ENCODE measurements at places on chromosomes 4 and X. TPM values are rescaled to one million over a fixed set of nuclear protein-coding genes. Genes with fewer than 3 reads are reported as not detected.

DNA sequence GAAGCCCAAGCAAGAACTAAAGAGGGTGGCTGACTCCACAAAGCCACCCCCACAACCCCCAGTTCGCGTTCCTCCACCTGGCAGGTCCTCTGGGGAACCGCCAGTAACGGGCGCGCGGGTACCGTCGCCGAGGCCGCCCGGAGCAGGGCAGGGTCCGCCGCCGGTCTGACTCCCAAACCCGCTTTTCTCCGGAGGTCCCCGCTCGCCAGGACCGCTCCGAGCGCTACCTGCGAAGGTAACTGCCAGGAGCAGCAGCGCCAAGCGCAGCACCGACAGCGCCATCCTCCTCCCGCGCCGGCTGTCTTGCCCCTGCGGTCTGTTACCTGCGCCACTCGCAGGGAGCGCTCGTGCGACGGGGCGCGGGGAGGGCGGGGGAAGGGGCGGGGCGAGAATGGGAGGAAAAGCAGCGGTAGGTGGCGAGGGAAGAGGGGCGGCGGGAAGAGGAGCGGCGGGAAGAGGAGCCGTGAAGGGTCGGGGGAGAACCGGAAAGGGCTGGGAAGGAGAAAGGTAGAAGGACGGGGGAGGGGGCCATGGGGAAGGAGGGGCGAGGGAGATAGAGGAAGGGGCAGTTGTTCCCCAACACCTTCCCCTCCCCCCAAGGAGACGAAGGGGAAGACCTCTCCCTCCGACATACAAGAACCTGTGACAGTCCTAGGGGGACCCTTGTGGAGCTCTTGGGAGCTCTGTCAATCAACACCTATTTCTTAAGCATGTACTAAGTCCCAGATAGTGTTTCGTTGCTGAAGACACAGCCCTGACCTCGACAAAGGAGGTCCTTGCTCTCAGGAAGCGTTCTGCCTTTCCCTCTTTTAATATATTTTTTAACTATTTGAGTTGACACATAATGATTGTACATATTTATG, at the start of gene SPINK2:
SPINK2 (minus strand) TSS at position 321 of the 863 bp plus-strand sequence; CDS start at position 282, 39 bp downstream.
- DNase-seq: no peak

GRCh38 chrX:24148535-24149350, 786 bp upstream of the ZFX start:
- DNase-seq: peak; percentile 57

DNA sequence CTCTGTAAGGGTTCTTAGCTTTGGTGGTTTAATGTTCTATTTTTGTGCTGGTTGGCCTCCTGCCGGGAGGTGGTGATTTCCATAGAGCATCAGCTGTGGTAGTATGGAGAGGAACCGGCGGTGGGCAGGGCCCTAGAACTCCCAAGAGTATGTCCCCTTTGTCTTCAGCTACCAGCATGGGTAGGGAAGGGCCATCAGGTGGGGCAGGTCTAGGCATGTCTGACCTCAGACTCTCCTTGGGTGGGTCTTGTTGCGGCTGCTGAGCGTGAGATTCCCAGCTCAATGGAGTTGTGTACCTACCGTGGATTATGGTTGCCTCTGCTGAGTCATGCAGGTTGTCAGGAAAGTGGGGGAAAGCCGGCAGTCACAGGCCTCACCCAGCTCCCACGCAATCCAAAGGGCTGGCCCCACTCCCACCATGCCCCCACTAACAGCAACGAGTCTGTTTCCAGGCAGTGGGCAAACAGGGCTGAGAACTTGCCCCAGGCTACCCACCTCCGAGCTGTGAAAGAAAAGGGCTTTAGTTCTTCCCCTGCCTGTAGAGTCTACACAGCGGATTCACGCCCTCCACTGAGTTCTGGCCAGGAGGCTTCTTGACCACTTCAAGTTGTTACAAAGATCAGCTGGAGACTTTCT, 235.9 kb downstream of the RPA4 start:
- no peak for DNase-seq

GRCh38 chr4:1077711-1078477, 35.5 kb downstream of the RNF212 start:
- no peak for DNase-seq

GRCh38 chrX:112163906-112164305, 81.3 kb upstream of the TRPC5 start:
- peak; percentile 75 for DNase-seq

- no peak for DNase-seq
These were observed 57.3 kb upstream of the PRSS12 start for GRCh38 chr4:118410138-118410537.

DNA sequence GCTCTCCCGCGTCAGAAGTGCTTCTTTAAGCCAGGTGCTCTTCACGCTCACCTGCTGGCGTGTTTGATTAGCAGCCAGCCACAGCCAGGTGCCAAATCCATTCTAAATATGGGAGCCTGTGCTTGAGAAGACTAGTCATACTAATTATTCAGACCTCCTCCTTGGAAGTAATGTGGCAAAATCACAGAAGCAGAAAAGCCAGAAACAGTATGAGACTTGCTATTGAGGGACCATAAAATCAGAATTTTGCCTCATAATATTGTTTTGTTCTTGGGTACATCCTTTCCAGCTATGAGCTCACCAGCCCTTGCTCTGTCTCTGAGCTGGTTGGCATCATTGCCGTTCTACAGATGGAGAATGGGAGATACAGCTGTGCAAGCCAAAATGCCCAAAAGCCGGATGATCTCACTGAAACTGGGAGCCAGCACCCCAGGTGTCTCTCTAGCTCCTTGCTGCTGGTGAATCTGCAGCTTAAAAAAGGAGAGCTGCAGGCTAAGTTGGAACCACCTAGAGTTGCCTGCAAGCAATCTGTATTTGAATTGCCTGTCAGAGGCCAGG, 205.4 kb downstream of the SHROOM3 start:
- DNase-seq: no peak

- DNase-seq: no peak
These were observed 1724.5 kb downstream of the C4orf33 start for GRCh38 chr4:130820448-130820847.

GRCh38 chr4:150070464-150071170, 7.6 kb upstream of the DCLK2 start:
- DNase-seq: no peak

GRCh38 chrX:22520128-22520828, 247.6 kb downstream of the CBLL2 start:
- peak; percentile 31 for DNase-seq

DNA sequence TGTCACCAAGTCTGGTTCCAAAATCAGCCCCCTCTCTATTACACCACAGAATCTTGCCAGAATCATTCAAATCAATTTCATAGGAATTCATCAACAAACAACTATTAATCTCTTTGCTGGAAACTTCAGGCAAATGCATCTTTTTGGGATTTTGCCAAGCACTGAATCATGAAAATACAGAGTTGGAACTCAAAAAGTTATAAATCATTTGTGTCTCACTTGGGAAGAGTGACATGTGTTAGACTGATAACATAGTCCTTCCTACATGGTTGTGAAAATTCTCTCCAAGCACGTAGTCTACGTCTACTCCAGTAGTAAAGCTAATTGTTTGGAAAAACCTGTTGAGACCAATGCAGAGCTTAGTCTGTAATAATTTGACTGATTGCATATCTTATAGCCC, 19.0 kb downstream of the CXCL8 start:
- DNase-seq: no peak

DNA sequence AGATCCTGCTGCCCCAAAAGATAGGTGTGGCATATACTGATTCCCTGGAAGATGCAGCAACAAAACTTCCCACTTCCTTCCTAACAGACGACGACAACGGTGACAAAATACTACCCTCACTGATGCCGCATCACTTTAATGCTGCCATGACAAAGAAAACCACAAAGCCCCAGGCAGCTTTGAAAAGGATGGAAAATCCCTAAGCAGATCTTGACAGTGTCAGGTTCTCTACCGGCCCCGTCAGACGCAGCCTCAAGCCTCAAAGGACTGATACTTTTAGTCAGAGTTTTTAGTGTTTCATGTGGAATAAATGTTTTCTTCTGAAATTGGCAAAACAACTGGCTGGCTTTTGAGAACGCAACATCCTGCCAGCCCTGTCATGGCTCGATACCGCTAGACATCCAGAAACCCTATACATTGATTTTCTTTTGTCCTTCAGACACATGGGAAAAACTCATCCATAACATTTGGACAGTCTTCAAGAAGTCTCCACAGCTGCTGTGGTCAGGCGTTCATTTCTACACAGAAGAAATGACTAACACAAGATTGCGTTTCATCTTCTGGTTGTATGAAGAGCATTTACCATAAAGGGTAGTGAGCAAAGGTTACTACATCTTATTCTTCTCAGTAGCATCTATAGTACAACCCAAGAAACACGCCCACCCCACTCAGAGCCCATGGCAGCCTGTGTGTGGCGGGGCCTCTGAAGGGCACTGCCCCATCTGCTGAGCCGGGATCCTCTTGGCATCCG, 60.1 kb downstream of the GATB start:
- no peak for DNase-seq

- DNase-seq: no peak
These were observed 31.4 kb upstream of the FHL1 start for GRCh38 chrX:136115904-136116297.

Gene DCAF4L1
- total RNA-seq: not detected

DNA sequence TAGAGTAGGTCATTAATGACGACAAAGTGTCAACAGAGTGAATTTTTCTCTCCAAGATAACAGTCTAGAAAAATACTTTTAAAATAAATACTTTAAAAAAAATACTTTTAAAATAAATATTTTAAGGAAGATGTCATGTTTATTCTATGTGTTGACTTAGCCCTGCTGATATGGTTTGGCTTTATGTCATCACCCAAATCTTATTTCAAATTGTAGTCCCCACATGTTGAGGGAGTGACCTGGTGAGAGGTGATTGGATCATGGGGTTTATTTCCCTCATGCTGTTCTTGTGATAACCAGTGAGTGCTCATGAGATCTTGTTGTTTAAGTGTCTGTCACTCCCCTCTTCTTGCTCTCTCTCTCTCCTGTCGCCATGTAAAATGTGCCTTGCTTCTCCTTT, 754.9 kb upstream of the SLIT2 start:
- DNase-seq: no peak

GRCh38 chrX:18719852-18720251, 12.4 kb downstream of the PPEF1 start:
- no peak for DNase-seq

- no peak for DNase-seq
These were observed 43.1 kb downstream of the RAPGEF2 start for GRCh38 chr4:159145992-159146330.

DNA sequence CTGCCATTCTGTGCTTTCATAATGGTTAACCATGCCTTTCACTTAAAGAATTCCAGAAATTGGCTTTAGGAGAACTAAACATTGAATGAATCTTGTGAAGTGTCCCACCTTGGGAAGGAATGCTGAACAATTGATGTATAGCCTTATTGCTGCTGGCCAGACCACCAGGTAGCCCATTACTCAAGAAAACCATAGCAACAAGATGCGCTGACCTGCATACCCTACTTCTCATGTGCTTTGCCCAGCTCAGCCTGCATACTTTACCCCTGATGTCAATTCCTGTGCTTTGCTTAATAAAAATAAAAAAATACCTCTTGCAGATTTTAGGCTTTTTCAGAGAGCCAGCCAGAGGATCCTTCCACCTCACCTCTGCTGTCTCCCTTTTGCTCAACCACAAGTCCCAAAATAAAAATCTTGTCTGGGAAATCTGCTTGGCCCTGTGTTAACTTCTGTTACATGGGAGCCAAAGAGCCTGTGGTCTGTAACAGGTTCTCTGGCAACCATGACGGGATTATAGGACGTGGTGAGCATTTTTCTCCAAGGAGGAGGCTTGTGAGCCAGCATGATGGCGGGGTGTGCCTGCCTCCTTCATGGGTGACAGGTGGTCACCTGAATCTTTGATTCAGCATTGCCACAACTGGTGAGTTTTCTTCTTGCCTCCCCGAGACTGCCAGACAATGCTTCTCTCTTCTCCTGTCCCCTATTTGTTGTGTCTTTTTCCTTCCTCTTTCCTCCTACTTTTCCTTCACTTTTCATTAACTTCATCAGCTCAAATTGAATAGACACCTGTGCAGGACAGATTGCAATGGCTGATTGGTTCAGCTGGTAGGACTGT, 106.8 kb downstream of the ARSJ start:
- DNase-seq: peak; percentile 7

- DNase-seq: no peak
These were observed 98.9 kb upstream of the NPFFR2 start for GRCh38 chr4:71932941-71933340.

GRCh38 chrX:107716118-107716684, 59.4 kb downstream of the TSC22D3 start:
- DNase-seq: peak; percentile 39

Gene PPARGC1A
- 3.6 TPM for total RNA-seq

Gene PIN4
- total RNA-seq: 56.9 TPM

GRCh38 chr4:185470501-185471195, 885 bp downstream of the CCDC110 start:
- peak; percentile 10 for DNase-seq

GRCh38 chr4:74030285-74030684, 8.2 kb downstream of the CXCL3 start:
- DNase-seq: no peak

Gene S100G
- total RNA-seq: not detected

- DNase-seq: peak; percentile 53
These were observed 69.2 kb downstream of the PLS3 start for GRCh38 chrX:115630204-115630603.

- DNase-seq: peak; percentile 43
These were observed 153.6 kb downstream of the SOWAHB start for GRCh38 chr4:76744241-76744921.

Gene BRS3
- total RNA-seq: not detected

- DNase-seq: no peak
These were observed 91.5 kb upstream of the DHX15 start for GRCh38 chr4:24675721-24676389.

GRCh38 chr4:124610211-124610610, 102.3 kb downstream of the ANKRD50 start:
- DNase-seq: no peak

DNA sequence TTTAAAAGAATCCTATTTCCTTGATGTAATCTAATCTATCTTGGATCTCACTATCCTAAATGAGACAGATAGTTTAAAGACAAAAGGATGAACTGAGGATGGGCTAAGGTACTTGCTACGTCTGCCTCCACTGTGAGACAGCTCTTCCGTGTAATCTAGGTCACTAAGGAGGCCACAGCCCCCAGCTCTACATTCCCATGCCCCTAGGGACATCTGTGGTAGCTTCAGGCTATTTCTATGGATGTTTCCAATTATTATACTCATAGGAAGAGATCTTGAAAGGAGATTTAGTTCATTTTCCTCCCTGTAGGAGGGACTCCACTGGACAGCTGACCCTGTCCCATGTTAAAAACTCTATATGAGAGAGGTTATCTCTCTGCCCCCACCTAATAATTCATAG, 140.8 kb upstream of the TRPC5 start:
- no peak for DNase-seq

Gene TRIM61
- total RNA-seq: not detected

- no peak for DNase-seq
These were observed 104.0 kb upstream of the BMP2K start for GRCh38 chr4:78671903-78672815.

Gene CXCL6
- total RNA-seq: 0.15 TPM

- peak; percentile 31 for DNase-seq
These were observed 471.8 kb downstream of the KCNIP4 start for GRCh38 chr4:21476757-21477156.

DNA sequence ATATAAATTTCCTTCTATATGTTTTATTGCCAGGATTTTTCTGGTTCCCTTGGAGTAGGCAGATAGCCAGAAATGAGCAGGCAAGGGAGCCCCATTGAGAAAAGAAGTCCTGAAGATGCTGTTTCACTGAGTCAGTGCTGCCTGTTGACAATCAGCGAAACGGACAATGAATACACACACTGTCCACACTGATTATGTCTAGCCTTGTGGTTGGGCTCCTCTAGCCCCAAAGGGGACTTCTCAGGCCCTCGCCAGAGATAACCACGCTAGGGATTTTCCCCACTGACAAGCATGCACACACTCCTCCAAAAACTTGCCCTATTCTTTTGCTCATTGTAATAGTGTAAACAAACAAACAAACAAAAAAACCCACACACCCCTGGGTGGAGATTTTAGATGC, 369.3 kb downstream of the DMD start:
- DNase-seq: no peak

All from M059J (cell line).